ENCODE measurements at places on chromosomes 3 and 15.
A peak's percentile ranks its signal among the peaks of the same experiment; 100 is the strongest.

GRCh38 chr3:177229791-177230190 is 32.5 kb upstream of the TBL1XR1 start:
- DNase-seq, result no peak

GRCh38 chr3:32137870-32138269 is 31.4 kb downstream of the GPD1L start:
- no peak for DNase-seq

DNA sequence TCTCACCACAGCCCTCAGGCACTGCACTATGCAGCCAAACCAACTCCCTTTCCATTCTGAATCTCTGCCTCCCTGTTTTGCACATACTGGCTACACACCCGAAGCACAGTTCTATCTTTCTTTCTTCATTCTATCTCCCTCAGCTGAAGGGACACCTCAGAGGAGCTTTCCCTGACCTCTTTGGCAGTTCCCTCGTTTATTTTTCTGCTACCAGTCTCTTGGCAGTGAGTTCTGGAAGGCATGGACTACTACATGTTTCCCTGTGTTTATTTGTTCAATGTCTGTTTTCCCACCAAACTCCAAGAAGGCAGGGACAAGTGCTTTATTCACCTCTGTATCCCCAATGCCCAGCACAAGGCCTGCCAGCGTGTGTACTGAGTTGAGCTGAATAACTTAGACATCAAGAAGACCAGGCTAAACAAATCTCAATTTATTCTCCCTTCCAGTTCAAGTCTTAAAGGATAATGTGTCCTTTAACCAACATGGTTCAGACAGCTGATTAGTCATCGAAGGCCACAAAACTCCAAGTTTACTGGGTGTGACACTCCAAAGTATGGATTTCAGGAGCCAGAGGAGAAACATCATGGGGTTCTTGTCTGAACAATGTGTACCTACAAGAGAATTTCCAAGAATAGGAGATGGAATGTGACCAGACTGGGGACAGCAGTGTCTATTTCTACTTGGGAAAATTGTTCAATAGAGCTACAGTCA is 260.1 kb upstream of the CTNNB1 start:
- DNase-seq, result no peak

GRCh38 chr3:46734773-46735172 is 17.1 kb upstream of the PRSS50 start:
- DNase-seq, result no peak

DNA sequence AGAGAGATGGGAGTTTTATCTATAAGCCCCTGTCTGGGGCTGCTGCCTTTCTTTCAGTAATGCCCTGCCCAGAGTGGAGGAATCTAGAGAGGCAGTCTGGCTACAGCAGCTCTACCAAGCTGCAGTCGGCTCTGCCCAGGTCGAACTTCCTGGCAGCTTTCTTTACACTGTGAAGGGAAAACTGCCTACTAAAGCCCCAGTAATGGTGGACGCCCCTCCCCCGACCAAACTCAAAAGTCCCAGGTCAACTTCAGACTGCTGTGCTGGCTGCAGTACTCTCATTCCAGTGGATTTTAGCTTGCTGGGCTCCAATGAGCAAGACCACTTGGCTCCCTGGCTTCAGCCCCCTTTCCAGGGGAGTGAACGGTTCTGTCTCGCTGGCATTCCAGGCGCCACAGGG is 65.9 kb upstream of the RARB start:
- no peak for DNase-seq

GRCh38 chr15:100692671-100693070 is 90.3 kb downstream of the ASB7 start:
- DNase-seq, result no peak

GRCh38 chr3:45224824-45225464 is 1.1 kb downstream of the TMEM158 start:
- peak; percentile 79 for DNase-seq

- peak; percentile 45 for DNase-seq
Measured at GRCh38 chr3:22887664-22888291, 315.3 kb upstream of the UBE2E2 start.

- DNase-seq, result no peak
Measured at GRCh38 chr3:124557-125179, 71.9 kb upstream of the CHL1 start.

DNA sequence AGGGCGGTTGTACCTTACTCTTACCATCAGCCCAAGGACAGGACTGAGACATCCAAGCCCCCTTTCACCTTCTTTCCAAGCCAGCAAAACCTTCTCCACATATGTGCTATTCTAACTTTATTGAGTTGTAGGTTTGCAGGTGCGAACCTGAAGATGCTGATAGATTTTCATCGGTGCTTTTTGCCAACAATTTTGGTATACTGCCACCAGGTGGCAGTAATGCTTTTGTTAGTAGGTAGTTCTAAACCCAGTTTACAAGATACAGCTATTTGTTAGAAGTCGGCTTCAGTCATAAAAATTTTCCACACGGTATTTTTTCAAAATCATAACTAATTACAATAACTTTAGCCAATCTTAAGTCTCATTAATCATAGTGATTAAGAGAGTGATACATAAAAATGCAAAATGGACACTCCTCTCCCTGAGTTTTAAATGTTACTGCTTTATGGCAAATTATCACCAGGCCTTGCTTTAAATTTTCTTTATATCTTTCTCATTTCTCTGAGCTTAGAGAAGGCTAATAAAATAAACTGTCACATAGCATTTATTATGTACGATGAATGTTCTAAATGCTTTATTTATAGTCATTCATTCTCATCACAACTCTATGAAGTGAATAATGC is 636 bp downstream of the TBC1D21 start:
- DNase-seq, result peak; percentile 26

- no peak for DNase-seq
Measured at GRCh38 chr15:57528940-57529565, 62.7 kb upstream of the MYZAP start.

DNA sequence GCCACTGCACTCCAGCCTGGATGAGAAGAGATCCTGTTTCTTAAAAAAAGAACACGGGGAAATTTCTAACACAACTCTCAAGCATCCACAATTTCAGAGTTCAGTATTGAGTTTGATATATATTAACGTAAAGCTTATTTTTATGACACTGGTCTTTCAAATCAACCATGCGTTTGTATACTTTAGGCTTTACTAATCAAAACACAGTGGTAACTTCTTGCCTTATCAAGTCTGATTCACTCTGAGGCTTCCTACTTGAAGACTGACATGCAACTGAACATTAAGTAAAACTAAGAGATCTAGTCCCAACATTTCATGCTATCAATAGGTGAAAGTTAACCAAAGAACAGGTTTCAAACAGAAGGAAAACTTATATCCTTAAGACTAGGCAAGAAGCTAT is 46.7 kb downstream of the PRTG start:
- no peak for DNase-seq

DNA sequence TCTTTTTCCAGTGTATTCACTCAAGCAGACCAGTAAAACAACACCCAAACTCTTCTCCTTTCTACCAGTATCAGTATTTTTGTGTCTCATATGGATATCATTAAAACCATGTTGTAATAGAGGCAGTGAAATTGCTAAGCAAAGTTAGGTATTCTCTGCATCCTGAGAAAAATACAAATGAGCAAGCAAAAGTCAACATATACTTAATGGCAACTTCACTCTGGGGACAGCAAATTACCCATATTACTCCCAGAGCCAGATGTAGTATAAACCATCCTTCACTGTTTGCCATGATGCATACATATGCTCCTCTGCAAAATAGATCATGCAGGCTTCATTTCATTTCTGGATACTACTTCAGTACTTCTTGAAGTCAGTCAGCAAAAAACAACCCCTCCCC is 22.1 kb downstream of the UBA5 start:
- DNase-seq, result no peak

GRCh38 chr15:65824941-65825544 is 33.0 kb upstream of the DENND4A start:
- no peak for DNase-seq

GRCh38 chr3:154015307-154015706 is 105.9 kb upstream of the ARHGEF26 start:
- no peak for DNase-seq

DNA sequence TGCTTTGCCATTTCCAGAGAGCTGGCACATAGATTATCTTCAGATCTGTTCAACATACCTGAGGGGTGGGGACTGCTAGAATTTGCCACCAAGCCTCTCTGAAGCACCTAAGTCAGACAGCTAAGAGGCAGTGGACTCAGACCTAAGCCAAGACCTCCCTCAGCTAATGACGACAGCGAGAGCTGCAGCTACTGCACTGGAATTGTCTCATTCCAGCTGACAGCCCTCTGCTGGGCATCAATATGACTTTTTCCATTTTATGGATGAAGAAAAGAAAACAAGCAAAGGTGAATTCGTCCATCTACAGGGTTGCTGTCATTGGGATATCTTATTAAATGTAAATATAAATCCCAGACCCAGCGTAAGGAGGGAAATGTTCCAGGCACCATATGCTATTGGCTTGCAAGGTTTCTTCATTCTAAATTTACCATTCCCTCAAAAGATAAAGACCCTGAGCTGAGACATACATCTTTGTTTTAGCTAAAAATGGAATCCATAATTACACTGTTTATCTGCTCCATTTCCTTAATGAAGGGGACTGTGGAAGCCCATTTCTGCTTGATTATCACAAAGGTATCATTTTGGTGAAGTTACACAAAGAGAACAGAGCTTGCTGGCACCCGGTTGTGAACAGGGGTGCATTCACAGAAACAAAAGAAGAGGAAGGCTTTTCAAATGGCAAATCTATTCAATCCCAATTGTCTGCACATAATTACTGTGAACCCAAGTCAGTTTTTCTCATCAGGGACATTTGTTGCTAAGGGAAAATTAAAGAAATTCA is 85.5 kb upstream of the LRTM1 start:
- no peak for DNase-seq

- no peak for DNase-seq
Measured at GRCh38 chr3:123383091-123384053, 65.5 kb downstream of the ADCY5 start.

DNA sequence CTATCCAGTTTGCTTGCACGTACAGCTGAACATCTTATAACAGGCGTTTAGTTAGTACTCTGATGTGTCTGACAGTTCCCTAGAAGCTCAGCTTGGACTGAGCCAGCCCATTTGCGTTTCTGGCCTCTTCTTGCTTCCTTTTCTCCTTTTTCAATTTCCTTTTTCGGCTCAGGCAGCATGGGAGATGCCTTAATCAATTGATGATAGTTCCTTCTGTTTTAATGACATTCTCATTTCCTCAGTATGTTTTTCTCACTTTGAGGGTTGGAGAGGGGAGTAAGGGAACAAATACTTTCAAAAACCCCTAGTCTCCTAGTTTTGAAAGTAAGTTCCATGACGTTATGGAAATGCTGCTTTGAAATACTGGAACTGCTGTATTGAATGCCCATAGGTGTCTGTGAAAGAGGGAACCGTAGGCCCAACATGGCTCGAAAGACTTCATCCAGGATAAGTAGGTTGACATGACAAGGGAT is 18.9 kb downstream of the IL1RAP start:
- DNase-seq, result no peak

- DNase-seq, result no peak
Measured at GRCh38 chr3:87873136-87873535, 185.7 kb downstream of the CGGBP1 start.

- no peak for DNase-seq
Measured at GRCh38 chr3:54376142-54376807, 253.9 kb downstream of the CACNA2D3 start.

DNA sequence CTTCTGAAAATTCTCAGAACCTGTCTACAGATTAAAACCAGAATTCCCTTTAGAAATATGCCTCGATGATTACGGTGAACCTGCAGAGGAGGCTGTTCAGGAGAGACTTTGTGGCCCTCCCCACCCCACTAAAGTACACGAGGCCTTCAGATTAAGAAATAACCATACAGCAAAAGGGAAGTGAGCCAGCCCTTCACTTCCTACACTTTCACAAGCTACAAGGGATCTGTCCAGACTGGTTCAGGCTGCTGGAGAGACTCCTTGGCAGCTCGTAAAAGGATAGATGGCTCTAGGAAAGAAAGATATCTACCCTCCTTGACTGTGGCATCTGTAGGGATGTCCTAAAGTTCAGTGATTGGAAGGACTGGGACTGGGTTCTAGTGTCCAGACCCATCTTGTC is 102.6 kb downstream of the ALDH1A2 start:
- DNase-seq, result peak; percentile 57

DNA sequence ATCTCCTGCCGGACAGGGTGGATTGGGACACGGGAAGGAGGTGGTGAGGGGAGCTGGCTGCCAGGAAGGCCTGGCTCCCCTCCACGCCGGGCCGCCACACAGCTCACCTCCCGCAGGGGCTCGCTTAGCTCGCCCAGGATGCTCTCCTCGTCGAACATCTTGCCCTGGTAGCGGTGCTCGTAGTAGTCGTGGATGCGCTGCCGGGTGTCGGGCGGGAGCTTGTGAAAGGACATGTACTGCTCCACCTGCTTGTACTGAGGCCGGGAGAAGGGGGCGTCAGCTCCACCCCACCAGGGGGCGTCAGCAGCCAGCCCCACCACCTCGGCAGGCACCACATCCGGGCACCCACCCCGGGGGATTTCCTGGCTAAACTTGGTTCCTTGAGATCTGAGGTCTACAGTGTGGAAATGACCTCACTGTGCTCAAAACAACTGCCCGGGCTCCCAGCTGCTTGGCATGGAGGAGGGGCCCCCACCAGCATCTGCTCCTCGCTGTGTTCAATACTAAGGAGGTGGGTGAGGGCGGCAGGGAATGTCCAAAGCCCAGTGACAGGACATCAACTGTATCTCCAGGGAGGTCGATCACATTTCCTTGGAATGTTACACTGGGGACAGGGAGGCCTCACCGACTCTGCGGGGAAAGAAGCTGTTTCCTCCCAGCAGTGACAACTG is 43.4 kb downstream of the HCN4 start:
- DNase-seq, result peak; percentile 42

DNA sequence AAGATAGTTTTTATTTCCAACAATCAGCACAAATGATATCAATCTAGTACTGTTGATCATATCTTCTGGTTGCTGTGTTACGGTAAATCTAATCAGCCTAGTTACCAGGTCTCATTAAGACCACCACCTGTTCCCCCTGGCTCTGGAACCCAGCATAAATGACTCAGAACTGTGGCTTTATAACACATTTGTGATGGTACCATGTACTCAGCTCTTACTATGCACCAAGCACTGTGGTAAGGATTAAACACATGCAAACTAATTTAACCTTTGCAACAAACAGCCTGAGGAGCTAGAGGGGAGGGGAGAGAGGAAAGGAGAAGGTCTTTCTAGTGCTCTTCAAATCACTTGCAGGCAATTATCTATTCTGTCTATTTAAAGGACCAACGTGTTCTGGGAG is 173.9 kb upstream of the LMCD1 start:
- DNase-seq, result no peak

Measured in inflammatory macrophage treated with lipopolysaccharide for 1 hour (primary cell).